LHCN-M2 (cell line): ENCODE measurements at places on chromosomes 6 and 20. TPM values are rescaled to one million over a fixed set of nuclear protein-coding genes. Genes with fewer than 3 reads are reported as not detected.

SLC24A3 gene
- total RNA-seq, result 0.06 TPM in 2 replicates

PTCHD4 gene
- total RNA-seq, result 21.0 and 23.6 TPM in 2 replicates

CYP39A1 gene
- total RNA-seq, result 0.13 TPM in 1 of 2 replicates, not detected in the other

UNC5CL gene
- under 0.01 TPM in 1 of 2 replicates, not detected in the other for total RNA-seq

HTR1E gene
- not detected in 2 replicates for total RNA-seq

BFSP1 gene
- 4.7 and 6.6 TPM in 2 replicates for total RNA-seq

RGS17 gene
- total RNA-seq, result 33.6 and 39.4 TPM in 2 replicates

SLC35F1 gene
- total RNA-seq, result not detected in 2 replicates

HEY2 gene
- not detected in 2 replicates for total RNA-seq

SULF2 gene
- total RNA-seq, result 2.4 and 3.2 TPM in 2 replicates

XKR7 gene
- total RNA-seq, result under 0.01 TPM in 1 of 2 replicates, not detected in the other

SMPDL3A gene
- total RNA-seq, result 10.0 and 13.4 TPM in 2 replicates

NR2E1 gene
- total RNA-seq, result not detected in 2 replicates

ALDH5A1 gene
- 0.57 and 0.77 TPM in 2 replicates for total RNA-seq

SLC22A16 gene
- not detected in 2 replicates for total RNA-seq

CLVS2 gene
- under 0.01 TPM in 2 replicates for total RNA-seq

DOK5 gene
- not detected in 2 replicates for total RNA-seq

TFEB gene
- total RNA-seq, result 2.4 and 3.6 TPM in 2 replicates

TRIM31 gene
- total RNA-seq, result not detected in 2 replicates

FOXQ1 gene
- 0.17 and 0.58 TPM in 2 replicates for total RNA-seq

WFDC5 gene
- not detected in 2 replicates for total RNA-seq

TEAD3 gene
- 16.8 and 17.5 TPM in 2 replicates for total RNA-seq

TMEM200A gene
- total RNA-seq, result 0.17 and 0.32 TPM in 2 replicates

ARFRP1 gene
- 49.4 and 54.8 TPM in 2 replicates for total RNA-seq

DDO gene
- total RNA-seq, result 2.6 and 3.3 TPM in 2 replicates

SLC22A7 gene
- total RNA-seq, result not detected in 2 replicates

FAM83C gene
- not detected in 2 replicates for total RNA-seq

MEI4 gene
- not detected in 2 replicates for total RNA-seq

APCDD1L gene
- 0.34 and 0.96 TPM in 2 replicates for total RNA-seq

KHDC1 gene
- total RNA-seq, result 3.1 and 4.8 TPM in 2 replicates

CD83 gene
- 0.38 and 0.57 TPM in 2 replicates for total RNA-seq

SMOC2 gene
- not detected in 2 replicates for total RNA-seq
